Cortex of kidney (tissue), 1 donor: ENCODE measurements at places on chromosomes 5 and 9.

GRCh38 chr5:89545076-89545475, 662.1 kb upstream of the MEF2C start:
- DNase-seq: no peak

DNA sequence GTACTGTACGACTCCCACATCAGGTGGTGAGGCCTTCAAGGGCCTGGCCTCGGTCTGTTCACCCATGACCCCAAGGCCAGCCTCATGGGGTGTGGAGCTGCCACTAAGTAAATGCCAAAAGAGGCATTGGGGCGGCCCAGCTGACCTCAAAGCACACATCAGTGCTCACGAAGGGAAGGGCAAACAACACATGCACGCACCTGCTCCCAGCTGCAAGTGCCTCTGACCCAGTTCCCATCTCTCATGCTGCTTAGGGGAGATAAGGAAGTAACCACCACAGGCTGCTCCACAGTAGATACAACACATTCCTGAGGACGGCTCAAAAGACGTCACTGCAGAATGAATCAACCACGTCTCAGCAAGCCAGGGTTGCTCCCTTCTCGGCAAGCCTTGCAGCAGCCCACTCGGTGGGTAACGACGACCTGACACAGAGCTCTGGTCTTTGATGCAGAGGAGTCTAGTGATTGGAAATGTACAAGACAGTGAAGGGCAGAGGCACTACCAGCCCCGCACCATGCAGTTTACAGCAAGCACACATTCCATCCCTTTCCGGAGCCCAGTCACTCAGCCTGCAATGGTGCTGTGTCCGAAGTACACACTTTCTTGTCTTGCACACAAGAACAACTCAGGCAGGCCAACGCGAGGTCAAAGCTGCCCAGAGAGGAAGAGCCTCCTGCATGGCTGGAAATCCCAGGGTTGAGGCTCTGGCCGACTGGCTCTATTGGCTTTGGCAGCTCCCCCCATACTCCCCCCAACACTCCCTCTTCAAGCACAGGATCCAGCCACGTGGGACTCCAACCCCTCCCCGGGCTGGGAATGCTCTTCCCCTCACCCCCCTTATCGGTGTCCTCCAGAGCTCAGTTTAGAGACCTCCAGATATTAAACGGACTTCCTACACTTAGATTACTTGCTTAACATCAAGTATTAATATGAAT, 31.8 kb downstream of the FABP6 start:
- no peak for DNase-seq

DNA sequence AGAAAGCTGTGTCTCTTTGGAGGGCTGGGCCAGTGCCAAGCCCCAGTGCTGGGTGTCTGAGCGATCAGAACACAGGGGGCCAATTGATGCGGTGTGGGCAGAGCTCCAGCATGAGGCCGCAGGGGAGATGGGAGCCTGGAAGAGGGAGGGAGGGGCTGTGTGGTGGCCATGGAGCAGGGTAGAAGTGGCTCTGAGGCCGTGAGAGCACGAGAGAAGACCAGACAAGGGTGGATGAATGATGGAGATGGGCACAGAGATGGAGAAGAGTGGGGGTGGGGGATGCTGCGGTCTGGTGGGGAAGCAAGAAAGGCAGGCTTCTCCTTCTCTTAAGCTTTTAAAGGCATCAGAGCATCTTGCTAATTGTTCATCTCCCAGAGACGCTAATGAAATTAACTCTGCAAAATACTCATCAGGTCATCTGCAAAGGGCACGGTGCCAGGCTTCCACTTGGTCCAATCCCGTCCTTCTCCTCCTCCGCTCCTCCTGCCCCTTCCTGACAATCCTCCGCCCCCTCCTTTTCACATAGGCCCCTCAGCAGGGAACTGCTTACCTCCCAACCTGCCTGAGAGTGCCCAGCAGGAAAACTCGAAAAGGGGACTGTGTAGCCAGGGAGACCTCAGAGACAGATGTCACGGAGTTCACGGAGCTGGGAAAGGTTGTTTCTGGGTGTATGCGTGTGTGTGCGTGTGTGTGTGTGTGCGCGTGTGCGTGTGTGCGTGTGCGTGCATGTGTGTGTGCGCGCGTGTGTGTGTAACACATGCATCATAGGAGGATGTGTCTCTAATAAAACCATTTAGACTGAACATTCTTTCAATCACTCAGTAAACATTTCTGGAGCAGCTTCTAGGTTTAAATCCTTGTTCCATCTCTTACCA, 7.1 kb upstream of the UNC5A start:
- DNase-seq: no peak

DNA sequence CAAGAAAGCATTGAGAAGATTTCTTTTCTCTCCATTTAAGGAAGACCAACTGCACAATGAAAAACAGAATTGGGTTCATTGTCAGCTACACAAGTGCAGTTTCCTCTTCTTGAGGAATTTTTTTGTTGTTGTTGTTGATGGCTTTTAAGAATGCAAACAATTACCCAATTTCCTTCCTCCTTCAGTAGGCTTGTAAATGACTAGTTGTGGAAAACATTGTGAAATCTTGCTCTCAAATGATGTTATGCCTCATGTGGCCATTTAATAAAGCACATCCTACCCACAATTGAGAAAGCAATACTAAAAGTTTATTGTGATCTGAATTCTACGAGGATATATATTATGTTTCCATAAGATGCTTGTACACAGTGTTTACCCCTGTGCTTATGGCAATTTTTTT, 171.6 kb downstream of the FAM174A start:
- no peak for DNase-seq

DNA sequence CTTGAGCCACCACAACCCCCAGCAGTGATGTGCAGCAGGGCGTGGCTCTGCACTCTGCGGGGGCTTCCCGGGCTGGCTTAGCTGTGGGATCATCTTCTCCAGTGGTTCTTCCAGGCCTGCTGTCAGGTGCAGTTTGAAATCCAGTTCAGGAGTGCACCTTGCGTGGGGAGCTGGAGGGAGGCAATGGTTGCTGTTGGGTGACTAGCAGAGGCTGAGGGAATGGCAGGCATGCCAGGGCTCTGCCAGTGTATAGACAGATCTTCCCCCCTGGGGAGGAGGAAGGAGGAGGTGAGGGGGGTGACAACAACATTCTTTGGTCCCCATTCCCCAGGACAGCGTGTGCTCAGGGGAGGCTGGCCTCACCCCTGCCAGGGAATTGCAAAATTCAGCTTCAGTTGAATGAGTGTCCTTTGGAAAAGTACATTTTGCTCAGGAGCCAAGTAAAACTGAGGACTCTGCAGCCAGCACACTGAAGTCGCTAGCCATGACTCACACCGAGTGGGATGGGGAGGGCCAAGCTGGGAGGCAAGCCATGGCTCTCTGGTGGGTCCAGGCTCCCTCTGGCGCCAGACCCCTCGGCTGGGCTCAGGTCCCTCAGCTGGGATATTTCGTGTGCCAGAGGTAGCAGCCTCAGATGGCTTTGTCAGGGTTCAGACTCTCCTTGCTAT, 35.0 kb downstream of the ERGIC1 start:
- no peak for DNase-seq

GRCh38 chr9:85136987-85137386, 467.5 kb downstream of the NTRK2 start:
- no peak for DNase-seq

- DNase-seq: no peak
These were observed 24.8 kb upstream of the ANKRD33B start for GRCh38 chr5:10538789-10539686.
